ENCODE measurements at places on chromosomes 7 and 10. TPM values are rescaled to one million over a fixed set of nuclear protein-coding genes. Genes with fewer than 3 reads are reported as not detected.

DNA sequence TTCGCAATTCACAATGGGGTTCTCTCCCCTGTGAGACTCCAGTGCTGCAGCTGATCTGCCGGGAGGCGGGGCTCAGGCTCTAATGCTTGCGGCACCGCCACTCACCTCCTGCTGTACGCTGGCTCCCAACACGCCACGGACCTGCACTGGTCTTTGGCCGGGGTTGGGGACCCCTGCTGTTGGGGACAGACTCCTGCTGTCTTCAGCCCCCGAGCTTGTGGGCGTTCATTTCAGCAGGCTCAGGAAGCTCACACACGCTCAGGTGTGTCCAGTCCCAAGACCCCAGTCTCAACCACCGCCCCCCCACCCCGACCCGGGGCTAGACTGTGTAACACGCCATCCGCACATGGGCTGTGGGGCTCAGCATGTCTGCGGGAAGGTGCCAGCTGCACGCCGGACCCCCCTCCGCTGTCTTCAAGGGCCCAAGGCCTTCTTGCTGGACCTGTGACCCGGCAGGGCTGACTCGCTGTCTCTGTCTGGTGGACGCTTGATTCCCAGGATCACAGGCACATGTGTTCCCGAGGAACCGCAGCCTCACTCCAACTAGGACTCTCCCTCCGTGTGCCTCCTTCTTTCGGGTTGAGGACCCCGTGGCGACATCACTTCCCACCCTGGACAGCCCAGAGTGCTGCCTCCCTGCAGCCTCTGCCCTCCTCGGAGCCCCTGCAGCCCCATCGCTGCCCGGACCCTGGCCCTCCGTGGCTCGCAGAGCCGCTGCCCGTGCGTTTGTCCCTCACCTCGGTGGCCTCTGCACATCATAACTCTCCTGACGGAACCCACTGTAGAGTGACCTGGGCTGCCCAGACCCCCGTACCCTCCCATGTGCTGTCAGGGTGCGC lies 106.4 kb downstream of the DNAJB6 start:
- no peak for DNase-seq

DNA sequence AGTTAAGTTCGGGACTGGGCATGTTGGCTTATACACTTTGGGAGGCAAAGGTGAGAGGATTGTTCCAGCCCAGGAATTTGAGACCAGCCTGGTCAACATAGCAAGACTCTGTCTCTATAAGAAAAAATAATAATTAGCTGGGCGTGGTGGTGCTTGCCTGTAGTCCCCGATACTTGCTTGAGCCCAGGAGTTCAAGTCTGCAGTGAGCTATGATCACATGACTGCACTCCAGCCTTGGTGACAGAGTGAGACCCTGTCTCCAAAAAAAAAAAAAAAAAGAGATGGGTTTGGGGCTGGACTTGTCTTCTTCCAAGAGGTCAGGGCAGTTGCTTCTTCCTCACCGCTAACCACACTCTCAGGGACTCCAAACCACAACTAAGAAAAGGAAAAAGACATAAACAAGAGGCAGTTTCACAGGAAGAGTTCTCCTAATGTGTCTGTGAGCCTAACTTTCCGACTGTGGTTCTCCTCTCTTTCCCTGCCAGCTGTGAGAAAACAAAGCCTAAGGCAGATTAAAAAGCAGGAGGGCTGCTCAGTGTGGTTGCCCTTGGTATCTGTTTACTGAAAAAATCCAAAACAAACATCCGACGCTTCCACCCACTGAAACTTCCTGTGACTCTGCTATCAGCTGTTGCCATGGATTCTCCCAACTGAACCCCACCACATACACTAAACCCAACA lies 2.4 kb upstream of the SERPINE1 start:
- no peak for DNase-seq

Gene MAT1A
- total RNA-seq, result 0.39 TPM

- no peak for DNase-seq
These were observed 3.1 kb downstream of the DDC start for GRCh38 chr7:50562136-50562535.

DNA sequence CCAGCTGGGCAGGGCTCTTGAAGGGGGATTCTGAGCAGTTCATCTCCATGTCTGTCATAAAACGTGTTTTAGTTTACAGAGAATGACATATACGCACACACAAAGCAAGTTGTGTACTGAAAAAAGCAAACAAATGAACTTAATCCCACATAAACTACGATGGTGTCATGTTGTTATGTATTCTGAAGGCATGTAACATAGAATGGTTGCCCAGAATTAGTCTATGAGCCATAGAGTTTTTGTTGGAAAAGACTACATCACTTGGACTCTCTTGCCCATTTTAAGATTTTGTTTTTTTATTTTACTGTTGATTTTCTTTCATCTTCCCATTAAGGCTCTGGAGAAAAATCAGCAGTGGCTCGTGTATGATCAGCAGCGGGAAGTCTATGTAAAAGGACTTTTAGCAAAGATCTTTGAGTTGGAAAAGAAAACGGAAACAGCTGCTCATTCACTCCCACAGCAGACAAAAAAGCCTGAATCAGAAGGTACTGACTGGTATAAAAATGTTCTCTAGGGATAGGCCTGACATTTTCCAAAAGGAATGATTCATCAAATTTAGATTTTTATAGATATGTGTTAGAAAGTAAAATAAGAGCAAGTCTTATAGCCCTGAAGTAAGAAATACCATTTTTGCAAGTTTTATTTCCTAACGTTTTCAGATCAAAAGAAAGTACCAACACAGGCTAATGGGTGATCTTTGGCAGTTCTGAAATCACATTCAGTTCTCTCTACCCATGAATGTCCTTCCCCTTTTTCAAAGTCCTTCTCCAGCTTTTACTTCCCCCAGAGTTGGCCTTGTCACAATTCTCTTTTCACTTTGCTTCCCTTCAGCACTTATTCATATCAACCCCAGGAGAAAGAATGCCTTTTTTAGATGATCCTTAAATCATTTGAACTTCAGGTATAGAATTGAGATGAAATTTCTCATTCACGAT lies 18.9 kb downstream of the CEP55 start:
- no peak for DNase-seq

- no peak for DNase-seq
These were observed 5.8 kb downstream of the MACC1 start for GRCh38 chr7:20211376-20211775.

Gene MSS51
- 2.9 TPM for total RNA-seq

Gene UNCX
- not detected for total RNA-seq

GRCh38 chr10:123399276-123399839 lies 245.2 kb downstream of the BUB3 start:
- DNase-seq, result no peak

Gene SORCS1
- total RNA-seq, result 5.8 TPM

All from thyroid gland (tissue), 4 donors.